T-cell (primary cell): ENCODE measurements at places on chromosomes 2 and 18. TPM values are rescaled to one million over a fixed set of nuclear protein-coding genes. Genes with fewer than 3 reads are reported as not detected.

- peak within 1 kb of the TSS; percentile 92 for H3K4me3 ChIP-seq
- H3K27me3 ChIP-seq, result no peaks in the 10 kb centered on the region
- peak within 1 kb of the TSS; percentile 94 for H3K27ac ChIP-seq
Measured at GRCh38 chr2:101308432-101309210, at the start of gene RNF149. Gene RNF149, minus strand, starts transcription at chr2:101308701. Its CDS starts 113 bp downstream, at chr2:101308588.

GRCh38 chr18:24461996-24462395, 1.6 kb downstream of the HRH4 start:
- no peaks in the 10 kb centered on the region for H3K27me3 ChIP-seq
- H3K36me3 ChIP-seq, result no peaks in the 10 kb centered on the region
- H3K4me1 ChIP-seq, result peaks cover 4% of the 10 kb centered on the region
- no peak overlapping the region for H3K4me3 ChIP-seq
- DNase-seq, result no peak

Gene GYPC
- total RNA-seq, result 119 TPM

GRCh38 chr2:207474863-207475485, 54.8 kb upstream of the CREB1 start:
- no peak for DNase-seq
- no peaks in the 10 kb centered on the region for H3K36me3 ChIP-seq
- H3K4me3 ChIP-seq, result no peak overlapping the region
- H3K27ac ChIP-seq, result no peak overlapping the region
- H3K4me1 ChIP-seq, result peaks cover 26% of the 10 kb centered on the region

DNA sequence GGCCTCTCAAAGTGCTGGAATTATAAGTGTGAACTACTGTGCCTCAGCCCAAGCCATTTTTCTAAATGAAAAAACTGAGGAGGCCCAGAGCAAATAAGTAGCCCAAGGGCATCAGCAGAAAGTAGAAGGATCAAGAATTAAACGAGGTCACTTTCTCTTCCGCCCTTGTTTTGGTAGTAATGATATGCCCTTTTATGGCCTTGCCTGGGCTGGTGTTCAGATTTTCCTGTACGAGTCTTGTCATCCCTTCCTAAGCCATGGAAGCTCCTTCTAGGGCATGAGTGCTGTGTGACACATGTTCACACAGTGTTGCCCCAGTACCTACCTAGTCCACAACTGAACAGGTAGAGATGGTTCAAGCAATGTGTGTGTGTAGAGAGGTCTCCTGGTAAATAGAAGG, 6.6 kb downstream of the HPCAL1 start:
- peaks cover 2% of the 10 kb centered on the region for H3K36me3 ChIP-seq
- no peak overlapping the region for H3K27ac ChIP-seq
- H3K27me3 ChIP-seq, result no peaks in the 10 kb centered on the region

Gene CXCR2
- total RNA-seq, result 0.56 TPM

GRCh38 chr18:11533942-11534496, 75.4 kb upstream of the SLC35G4 start:
- H3K4me1 ChIP-seq, result no peaks in the 10 kb centered on the region
- no peak overlapping the region for H3K4me3 ChIP-seq
- H3K36me3 ChIP-seq, result no peaks in the 10 kb centered on the region
- H3K27ac ChIP-seq, result no peak overlapping the region

Gene DLX1
- total RNA-seq, result not detected

DNA sequence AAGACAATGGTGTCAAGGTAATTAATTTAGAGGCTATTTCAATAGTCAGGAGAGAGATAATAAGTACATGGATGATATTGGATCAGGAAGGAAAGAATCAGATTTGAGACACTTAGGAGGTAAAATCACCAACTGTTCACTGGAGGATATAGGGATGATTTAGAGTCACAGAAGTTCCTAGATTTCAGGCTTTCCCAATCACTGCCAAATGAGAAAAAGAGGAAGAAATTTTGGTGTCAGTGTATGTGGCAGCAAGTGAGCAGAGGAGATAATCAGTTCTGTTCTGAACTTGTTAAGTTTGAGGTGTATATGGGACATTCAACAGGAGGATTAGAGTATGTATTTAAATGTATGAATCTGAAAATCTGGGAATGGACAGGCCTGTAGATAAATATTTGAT, 640.4 kb downstream of the NR4A2 start:
- no peaks in the 10 kb centered on the region for H3K4me1 ChIP-seq
- DNase-seq, result no peak

GRCh38 chr18:77702686-77703085, 453.0 kb downstream of the GALR1 start:
- no peak overlapping the region for H3K27ac ChIP-seq
- no peaks in the 10 kb centered on the region for H3K4me1 ChIP-seq
- H3K4me3 ChIP-seq, result no peak overlapping the region
- H3K27me3 ChIP-seq, result no peaks in the 10 kb centered on the region
- no peaks in the 10 kb centered on the region for H3K36me3 ChIP-seq
- DNase-seq, result peak; percentile 1

Gene TUBA3E
- total RNA-seq, result not detected

Gene MOGAT1
- total RNA-seq, result not detected

GRCh38 chr2:236715077-236715476, 145.5 kb downstream of the ACKR3 start:
- DNase-seq, result no peak
- H3K27ac ChIP-seq, result no peak overlapping the region
- H3K27me3 ChIP-seq, result peaks cover 6% of the 10 kb centered on the region
- no peak overlapping the region for H3K4me3 ChIP-seq

DNA sequence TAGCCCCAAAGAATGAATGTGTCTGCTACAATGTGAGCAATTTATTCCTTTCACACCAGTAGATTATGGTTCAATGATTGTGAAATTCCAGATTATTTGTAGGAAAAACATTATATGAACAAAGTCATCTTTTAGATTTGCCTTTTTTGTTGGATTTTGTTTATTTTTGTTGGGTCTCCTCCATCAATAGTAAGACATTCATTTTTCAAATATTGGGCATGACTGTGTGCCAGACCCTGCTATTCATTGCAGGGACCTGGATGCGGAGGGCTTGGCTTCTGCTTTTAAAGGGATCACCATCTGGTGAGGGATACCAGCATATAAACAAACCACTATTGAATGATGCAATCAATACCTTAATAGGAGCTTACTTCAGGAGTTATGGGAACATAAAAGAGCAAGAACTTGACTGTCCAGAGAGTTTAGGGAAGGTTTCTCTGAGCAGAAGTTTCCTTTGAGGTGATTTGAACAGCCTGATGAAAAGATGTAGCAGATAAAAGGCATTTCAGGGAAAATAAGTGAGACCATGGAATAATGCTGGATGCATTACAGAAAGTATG, 486.7 kb downstream of the EPHA4 start:
- H3K27ac ChIP-seq, result no peak overlapping the region
- H3K4me1 ChIP-seq, result no peaks in the 10 kb centered on the region
- no peaks in the 10 kb centered on the region for H3K36me3 ChIP-seq
- DNase-seq, result no peak
- H3K27me3 ChIP-seq, result no peaks in the 10 kb centered on the region

Gene SRBD1
- 22.8 TPM for total RNA-seq

- no peaks in the 10 kb centered on the region for H3K27me3 ChIP-seq
- no peaks in the 10 kb centered on the region for H3K4me1 ChIP-seq
- no peak for DNase-seq
- H3K36me3 ChIP-seq, result no peaks in the 10 kb centered on the region
Measured at GRCh38 chr18:21851327-21851961, 110.9 kb downstream of the MIB1 start.

DNA sequence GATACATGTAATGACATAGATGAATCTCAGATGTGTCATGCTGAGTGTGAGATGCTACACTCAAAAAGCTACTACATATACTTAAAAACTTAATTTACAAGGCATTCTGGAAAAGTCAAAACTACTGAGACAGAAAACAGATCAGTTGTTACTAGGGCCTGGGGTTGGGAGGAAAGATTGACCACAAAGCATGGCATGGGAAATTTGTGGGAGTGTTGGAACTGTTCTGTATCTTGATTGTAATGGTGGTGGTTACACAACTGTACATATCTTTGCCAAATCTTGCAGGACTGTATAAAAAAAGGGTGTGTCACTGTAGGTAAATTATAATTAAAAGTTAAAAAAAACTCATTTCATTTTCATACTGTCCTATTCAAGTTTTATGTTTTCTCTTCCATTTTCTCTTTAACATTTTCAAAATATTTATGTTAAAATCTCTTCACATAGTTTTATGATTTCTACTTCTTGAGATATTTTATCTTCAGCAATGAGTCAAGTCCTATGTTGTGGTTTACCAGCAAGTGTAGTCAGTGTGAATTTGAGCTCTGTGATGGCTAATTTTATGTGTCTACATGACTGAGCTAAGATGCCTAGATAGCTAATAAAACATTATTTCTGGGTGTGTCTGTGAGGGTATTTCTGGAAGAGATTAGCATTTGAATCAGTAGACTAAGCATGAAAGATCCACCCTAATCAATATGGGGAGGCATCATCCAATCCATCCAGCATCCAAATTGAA, 58.6 kb upstream of the VRK2 start:
- H3K27ac ChIP-seq, result no peak overlapping the region
- H3K4me3 ChIP-seq, result no peak overlapping the region

GRCh38 chr18:71287268-71287667, 998.4 kb downstream of the SOCS6 start:
- no peaks in the 10 kb centered on the region for H3K36me3 ChIP-seq
- H3K4me1 ChIP-seq, result no peaks in the 10 kb centered on the region
- no peaks in the 10 kb centered on the region for H3K27me3 ChIP-seq
- no peak for DNase-seq

DNA sequence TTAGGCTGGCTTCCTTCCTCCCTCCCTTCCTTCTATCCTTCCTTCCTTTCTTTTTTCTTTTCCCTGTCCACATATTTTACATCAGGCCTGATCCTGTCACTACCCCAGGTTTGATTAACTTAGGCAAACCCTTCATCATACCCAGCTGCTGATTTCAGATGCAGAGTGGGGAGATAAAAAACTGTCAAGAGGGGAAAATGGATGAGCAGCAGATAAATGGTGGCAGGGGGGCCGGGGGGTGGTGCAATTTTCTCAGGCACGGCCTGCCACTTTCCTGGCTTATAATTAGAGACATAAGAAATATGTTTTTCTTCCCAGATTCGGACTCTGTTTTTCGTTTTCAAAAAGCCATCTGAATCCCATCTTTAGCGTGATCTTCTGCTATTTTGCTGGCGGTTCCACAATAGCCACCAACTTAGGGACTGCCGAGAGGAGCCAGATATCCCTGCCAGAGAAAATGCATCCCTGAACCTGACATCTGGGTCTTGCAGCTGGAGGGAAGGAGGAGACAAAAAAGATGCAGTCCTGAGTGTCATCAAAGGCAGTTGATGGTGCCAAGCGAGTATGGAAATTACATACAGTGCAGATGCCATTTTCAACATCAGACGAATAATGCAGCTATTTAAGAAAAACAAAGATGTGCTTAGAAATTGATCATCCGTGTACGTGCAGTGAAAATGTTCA, 49.9 kb downstream of the CXCR4 start:
- H3K27me3 ChIP-seq, result no peaks in the 10 kb centered on the region
- no peak overlapping the region for H3K4me3 ChIP-seq
- H3K36me3 ChIP-seq, result no peaks in the 10 kb centered on the region
- no peak overlapping the region for H3K27ac ChIP-seq
- no peaks in the 10 kb centered on the region for H3K4me1 ChIP-seq
- DNase-seq, result no peak

DNA sequence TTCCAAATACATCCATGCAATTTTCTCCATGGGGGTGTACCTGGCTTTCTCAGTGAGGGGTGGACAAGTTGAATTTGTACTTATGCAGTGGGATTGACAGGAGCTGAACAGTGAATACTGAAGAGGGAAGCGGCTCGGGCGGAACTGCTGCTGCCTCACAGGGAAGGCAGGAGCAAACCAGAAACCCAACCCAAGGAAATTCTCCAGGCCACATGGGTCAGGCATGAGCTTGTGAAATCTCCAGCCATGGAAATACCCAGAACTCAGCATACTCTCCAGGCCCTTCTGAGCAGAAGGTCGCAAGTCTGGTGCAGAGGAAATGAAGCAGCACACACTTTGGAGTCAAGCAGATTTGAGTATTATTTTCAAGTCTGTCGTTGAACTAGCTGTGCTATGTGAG, 26.5 kb upstream of the INO80C start:
- no peak for DNase-seq
- H3K4me3 ChIP-seq, result no peak overlapping the region
- H3K27me3 ChIP-seq, result peaks cover 5% of the 10 kb centered on the region
- peaks cover 10% of the 10 kb centered on the region for H3K4me1 ChIP-seq
- H3K27ac ChIP-seq, result no peak overlapping the region

Gene CYP27C1
- total RNA-seq, result not detected

DNA sequence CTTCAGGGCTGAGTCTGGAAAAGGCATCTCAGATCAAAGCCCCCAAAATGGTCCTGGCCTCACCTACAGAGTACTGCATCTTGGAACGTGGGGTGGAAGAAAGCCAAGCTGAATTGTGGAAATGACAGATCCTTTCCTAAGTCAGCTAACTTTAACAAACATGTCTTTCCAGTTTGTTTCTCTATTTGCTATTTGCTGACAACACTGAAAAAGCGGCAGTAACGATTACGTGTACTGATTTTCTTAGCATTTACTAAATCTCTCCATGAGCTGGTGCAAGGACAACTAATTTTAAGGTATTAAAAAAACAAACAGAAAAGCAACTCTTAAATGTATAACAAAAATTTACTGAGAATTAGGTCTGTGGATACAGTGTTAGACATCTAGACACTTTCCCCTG, 1.1 kb downstream of the HIBCH start:
- H3K27ac ChIP-seq, result no peak overlapping the region
- no peaks in the 10 kb centered on the region for H3K27me3 ChIP-seq
- no peak overlapping the region for H3K4me3 ChIP-seq
- H3K36me3 ChIP-seq, result no peaks in the 10 kb centered on the region
- H3K4me1 ChIP-seq, result peaks cover 18% of the 10 kb centered on the region

Gene SLC4A3
- total RNA-seq, result 0.47 TPM

GRCh38 chr18:62044490-62045000, 142.3 kb downstream of the PIGN start:
- peaks cover 3% of the 10 kb centered on the region for H3K36me3 ChIP-seq
- H3K27ac ChIP-seq, result no peak overlapping the region
- H3K4me3 ChIP-seq, result no peak overlapping the region
- H3K27me3 ChIP-seq, result no peaks in the 10 kb centered on the region

GRCh38 chr2:240920783-240921231, 14.7 kb downstream of the CROCC2 start:
- no peaks in the 10 kb centered on the region for H3K4me1 ChIP-seq
- H3K27ac ChIP-seq, result no peak overlapping the region
- no peaks in the 10 kb centered on the region for H3K36me3 ChIP-seq
- no peak overlapping the region for H3K4me3 ChIP-seq

DNA sequence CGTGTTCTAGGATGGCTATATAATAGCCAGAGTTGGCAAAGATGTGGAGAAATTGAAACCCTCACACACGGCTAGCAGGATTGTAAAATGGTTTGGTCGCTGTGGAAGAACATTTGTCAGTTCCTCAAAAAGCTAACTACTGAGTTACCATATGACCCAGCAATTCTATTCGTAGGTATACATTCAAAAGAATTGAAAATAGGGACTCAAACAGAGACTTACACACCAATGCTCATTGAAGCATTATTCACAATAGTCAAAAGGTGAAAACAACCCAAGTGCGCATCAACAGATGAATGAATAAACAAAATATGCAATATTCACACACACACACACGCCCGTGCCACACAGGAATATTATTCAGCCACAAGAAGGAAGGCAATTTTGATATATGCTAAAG, 98.7 kb downstream of the PLA2R1 start:
- no peaks in the 10 kb centered on the region for H3K4me1 ChIP-seq
- no peak overlapping the region for H3K27ac ChIP-seq
- no peaks in the 10 kb centered on the region for H3K27me3 ChIP-seq
- H3K36me3 ChIP-seq, result no peaks in the 10 kb centered on the region
- DNase-seq, result no peak

Gene CTAGE1
- not detected for total RNA-seq

Gene GPBAR1
- total RNA-seq, result 0.89 TPM

Gene INPP5D
- 119 TPM for total RNA-seq

Gene CYTIP
- 273 TPM for total RNA-seq

Gene CDH2
- 0.16 TPM for total RNA-seq
